CD4-positive, alpha-beta T cell treated with Interleukin-4 for 1 hour (primary cell): ENCODE measurements at places on chromosomes 5 and 9.

GRCh38 chr9:91900055-91900796 lies 49.8 kb downstream of the ROR2 start:
- DNase-seq, result no peak

DNA sequence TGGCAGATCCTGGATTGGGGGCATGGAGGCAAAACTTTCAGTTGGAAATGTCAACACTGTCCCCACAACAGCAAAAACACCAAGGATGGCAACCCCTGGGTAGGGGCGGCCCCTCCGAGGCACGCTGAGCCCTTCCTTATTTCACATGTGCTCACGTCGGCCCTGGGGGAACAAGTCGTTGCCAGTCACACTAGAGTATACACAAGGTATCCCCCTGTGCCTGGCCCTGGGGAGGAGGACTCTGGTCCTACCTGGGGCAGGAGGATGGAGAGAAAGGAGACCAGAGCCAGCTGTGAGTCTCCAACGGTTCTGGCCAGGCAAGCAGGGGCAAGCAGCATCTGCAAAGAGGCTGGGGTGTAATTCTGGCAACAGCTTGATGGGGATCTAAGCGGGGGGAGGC lies 126.9 kb upstream of the FOXD4L5 start:
- DNase-seq, result no peak

DNA sequence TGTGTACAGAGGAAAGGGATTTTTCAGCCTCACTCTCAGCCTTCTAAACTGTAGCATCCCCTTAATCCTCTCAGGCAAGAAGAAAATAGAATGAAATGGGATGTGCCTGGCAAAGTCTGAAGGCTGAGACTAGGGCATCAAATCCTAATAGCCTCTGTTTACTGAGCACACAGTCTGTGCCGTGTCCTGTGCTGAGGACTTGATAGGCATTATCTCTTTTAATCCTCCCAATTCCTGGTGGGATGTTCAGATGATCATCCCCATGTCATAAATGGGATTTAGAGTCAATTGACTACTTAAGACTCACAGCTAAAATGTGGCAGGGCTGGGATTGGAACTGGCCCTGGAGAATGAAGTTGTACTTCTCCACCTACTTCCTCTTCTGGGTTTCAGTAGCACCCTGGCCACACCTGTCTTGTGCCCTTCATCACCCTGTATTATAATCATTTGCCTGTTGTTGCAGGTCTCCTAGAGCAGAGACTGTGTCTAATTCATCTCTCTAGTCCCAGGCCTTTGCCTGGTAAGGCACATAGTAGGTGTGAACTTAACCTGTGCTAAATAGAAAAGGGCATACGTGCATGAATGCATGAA lies 81.0 kb downstream of the WWC1 start:
- no peak for DNase-seq

- no peak for DNase-seq
Measured at GRCh38 chr5:26538226-26538625, 500.2 kb downstream of the CDH9 start.

- peak; percentile 26 for DNase-seq
Measured at GRCh38 chr9:97468658-97469448, 32.6 kb upstream of the TMOD1 start.

DNA sequence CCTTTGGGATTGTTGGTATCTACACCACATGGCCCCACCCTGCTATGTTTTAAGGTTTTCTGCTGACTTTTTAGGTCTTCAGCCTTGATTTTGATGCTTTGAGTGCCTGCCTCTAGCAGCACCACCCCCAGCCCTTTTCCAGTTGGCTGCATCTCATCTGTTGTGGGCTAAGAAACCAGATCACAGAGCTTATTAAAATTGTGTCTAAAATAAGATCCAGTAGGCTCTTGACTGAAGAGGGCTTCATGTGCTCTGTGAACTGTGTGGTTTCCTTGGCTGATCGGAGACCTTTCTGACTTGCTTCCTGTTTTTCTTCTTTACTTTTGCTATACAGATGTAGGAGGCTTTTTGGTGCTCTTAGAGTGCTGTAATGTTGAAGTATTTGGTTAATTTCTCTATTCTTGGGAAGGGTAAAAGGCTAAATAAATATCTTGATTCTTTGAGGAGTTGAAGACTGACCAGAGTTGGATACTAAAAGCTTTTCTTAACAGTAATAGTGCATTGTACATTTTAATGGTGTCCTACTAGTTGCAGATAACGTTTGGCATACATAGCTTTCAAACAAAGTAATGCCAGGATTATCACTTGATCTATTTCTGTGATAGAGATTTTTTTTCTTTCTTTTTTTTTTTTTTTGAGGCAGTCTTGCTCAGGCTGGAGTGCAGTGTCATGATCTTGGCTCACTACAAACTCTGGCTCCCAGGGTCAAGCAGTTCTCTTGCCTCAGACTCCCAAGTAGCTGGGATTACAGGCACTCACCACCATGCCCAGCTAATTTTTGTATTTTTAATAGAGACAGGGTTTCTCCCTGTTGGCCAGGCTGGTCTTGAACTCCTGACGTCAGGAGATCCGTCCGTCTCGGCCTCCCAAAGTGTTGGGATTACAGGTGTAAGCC lies 4.5 kb downstream of the UBE2D2 start:
- DNase-seq, result peak; percentile 81

DNA sequence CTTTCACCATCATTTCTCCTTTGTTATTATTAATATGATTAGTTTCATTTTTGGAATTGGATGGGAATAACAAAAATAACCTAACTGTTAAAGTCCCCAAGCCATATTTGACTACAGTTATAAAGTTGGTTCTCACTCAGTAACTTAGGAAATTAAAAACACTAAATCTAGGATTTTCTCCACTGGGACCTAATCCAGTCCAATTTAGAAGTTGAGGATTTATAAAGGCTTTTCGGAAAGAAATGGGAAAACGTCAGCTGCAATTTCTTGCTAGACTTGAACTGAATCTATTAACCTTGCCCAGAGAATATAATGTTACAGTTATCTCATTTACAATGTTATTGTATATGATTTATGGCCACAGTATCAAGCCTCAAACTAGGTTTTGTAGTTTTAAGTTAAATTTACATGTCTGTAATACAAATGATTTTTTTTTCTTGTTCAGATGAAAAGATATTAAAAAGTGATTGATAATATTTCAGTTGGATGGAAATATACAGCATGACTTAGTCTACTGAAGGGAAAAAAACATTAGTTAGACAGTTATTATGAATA lies 524.3 kb upstream of the GRAMD2B start:
- DNase-seq, result no peak

DNA sequence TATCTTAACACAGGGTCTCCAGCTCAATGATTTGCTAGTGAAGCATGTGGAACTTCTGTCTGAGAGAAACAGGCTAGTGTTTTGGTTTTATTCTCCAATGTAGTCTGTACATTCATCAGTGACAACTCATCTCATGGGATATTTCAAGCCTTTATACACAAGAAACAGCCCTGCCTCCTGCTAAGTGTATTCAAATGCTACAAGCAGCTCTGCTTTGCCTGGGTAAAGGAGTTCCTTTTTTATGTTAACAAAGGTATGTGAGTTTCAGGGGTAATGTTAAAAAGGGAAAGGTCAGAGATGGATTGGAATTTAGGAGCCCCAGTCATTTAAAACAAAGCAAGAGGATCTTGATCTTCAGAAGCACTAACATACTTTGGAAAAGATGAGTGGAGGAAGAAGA lies 498.7 kb downstream of the ISL1 start:
- no peak for DNase-seq

DNA sequence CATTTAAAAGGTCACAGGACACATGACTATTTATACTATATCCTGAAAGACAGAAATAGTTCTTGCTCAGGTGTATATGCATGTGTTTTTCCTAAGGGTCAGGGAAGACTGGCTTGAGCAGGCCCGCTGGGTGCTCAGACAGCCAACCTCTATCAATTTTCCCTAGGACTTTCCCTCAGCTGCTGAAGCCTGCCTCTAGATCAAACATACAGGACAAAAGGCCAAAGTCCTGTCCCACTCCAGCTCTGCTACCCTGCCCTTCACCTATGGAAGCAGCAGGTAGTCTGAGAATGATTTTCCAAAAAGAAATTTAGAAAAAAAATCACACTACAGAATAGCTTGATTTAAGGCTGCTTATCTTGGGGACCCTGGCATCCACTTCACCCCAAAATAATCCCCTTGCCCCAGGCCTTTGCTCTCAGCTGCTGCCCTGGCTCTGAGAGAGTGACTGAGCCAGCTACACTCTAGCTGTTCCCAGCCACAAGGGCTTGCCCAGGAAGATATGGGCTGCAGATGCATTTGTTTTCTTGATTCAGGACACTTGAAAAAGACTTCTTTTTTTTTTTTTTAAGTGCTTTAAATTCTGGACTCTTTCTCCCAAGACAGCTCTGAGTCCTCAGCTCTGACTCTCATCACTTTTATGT lies 42.5 kb downstream of the KLHL3 start:
- DNase-seq, result no peak

- DNase-seq, result no peak
Measured at GRCh38 chr5:69492923-69493395, 369 bp downstream of the OCLN start.

DNA sequence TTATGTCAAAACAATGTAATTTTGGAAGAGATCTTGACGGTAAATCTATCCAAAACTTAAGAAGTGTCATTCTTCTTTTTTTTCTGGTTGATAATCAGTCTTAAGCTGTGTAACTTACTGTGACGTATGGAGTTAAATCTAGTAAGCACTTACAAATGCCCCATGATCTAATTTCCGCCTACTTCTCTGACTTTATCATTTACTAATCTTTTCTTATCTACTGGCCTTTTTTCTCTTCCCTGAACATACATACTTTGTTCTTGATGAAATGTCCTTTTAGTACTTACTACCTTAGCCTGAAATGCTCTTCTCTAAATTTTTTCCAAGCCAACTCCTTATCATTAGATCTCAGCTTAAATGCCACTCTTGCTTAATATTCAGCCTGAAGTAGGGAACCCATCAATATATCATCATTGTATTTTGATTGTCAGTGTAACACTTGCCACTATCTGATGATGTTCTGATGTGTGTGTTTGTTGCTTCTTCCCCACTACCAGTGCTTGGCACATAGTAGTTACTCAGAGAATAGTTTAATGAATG lies 27.6 kb downstream of the AP3S1 start:
- no peak for DNase-seq

DNA sequence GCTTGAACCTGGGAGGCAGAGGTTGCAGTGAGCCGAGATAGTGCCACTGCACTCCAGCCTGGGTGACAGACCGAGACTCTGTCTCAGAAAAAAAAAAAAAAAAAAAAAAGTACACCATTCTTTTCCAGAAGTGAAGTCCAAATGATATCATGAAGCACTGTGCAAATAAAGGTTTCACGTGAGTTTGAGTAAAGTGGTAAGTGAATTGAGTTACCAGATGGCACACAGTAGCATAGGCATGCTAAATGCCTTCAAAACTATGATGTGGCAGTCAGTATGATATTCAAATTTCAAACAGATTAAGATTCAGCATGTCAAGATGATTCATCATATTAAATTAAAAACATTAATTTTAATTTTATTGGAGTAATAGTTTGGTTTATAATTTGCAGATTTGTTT lies 195.2 kb downstream of the TAF11L14 start:
- DNase-seq, result no peak

GRCh38 chr9:2622461-2623287 lies 1.1 kb downstream of the VLDLR start:
- no peak for DNase-seq

DNA sequence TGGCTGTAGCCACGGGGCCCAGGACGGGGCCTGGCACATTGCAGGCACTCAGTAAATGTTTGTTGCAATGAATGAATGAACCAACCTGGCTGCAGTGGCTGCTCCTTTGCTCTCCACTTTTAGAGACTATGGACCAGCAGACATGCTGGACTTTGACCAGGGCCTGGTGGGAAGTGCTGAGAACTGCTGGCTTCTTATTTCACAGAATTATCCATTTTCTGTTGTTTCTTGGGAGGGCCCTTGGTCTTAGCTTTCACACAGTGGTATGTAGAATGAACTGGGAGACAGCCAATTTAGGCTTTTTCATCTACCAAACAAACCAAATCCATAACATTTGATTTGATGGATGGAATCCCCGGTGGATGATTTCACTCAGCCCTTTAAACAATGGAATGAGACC lies 78.0 kb upstream of the LHFPL2 start:
- no peak for DNase-seq

DNA sequence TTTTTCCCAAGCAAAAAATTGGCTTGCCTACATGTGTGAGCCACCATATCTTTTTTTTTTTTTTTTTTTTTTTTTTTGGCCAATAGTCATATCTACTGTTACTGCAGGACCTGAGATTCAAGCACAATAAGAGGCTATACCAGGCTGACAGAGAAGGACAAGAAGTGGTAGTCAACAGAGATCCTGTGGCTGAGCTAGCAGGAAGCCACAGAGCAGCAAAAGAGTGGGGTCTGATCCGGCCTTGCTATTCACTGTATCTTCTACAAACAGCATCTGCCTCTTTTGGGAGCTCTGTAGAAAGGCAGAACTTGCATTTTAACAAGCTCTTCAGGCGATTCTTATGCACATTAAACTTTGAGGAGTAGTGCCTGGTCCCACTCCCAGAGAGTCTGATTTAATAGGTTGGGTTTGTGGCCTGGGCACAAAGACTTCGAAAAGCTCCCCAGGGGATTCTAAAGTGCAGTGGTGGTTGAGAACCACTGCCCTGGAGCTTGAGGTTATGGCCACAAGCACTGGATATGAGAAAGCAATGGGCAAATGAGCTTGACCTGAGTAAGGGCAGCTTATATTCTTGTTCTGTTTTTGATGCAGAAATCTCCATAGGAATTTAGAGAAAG lies 162.8 kb downstream of the PIK3R1 start:
- peak; percentile 17 for DNase-seq

DNA sequence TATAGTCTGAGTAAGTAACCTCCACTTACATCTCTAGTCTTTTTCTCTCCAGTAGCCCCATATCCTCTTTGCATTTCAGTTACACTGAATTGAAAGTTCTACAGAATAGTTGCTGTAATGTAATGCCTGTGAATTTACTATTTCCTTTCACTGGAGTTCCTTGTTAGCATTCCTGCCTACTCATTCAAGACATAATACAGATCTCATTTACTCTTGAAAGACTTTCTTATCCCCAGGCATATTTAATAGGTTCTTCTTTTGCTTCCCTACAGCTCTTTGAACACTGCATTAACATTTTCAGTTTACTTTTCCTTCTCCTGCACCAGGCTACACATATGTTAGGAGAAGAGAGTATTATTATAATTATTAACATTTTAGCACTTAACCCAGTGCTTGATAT lies 87.6 kb upstream of the OR13F1 start:
- DNase-seq, result no peak

DNA sequence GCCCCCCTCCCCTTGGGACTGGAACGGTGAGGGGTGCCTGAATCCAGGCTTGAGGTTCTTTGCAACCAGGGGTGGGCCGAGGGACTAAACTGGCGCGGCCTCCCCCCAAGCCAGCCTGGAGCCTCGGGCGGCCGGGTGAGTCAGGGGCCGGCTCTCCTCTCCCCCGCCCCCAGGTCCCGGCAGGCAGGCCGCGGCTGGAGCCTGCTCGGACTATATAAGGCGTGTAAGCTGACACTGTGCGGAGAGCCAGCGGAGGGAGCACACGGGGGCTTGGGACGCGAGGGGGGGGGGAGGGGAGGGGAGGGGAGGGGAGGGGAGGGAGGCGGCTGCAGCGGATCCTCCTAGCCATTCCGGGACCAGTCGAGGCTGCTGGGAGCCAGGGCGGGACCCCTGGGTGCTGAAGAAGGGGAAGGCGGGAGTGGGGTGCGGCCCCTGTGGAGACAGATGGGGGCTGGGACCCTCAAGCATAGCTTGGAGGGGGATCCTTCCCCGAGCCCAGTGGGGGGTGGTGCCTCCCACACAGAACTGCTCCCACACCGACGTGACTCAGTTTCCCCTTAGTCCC lies 595 bp downstream of the PDLIM7 start:
- no peak for DNase-seq
